ENCODE measurements at places on chromosomes 4 and X.

DNA sequence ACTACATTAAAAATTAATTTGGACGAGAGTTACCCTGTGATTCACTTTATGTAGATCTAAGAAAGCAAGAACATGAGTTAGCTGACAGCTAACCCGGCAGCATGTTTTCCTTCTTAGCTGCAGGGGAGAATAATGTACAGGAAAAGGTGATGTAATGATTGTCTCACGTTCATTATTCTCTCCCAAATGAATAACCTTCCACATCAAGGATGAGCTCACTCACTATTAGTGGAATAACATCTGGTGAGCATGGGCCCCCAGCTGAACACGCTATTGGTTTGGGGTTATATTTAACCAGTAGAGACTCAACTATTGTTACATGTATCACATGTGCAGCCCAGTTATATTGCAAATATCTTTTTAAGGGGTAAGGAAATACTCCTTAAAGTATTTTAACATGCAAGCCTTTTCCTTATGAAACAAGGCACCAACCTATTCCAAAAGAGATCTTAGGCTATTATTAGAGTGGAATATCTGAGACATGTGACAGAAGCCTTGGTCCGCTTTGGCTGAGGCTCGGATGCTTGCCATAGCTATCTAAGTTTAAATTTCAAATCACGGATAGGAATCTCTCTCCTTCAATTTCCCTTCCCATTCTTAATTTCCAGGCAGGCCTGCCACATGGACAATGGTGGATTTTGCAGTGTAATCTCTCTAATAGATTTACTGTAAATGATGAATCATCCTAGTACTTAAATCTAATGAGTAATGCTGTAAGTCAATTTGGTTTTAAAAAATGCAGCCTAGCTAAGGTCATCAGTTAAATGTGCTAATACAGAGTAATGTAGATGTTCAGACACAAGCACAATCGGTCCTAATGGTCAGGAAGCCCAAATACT is 99.0 kb upstream of the OTUD4 start:
- DNase-seq = no peak

DNA sequence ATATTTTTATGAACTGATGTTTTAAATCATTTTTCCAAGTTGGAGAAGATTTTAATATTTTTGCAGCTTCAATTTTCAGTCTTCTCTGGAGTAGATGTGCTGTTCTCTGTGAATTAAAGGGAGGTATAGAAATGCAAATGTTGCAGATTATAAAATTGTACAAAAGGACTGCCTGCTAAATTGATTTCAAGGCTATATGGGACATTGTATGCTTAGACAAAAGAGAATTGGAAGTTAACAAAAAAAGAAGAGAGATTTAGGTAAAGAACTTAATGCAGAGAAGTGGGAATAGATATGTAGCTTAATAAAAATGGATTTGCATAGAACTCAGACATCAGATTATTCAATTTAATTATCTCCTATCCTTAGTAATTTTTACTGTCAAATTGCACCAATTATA is 403.3 kb downstream of the ZIC3 start:
- no peak for DNase-seq

DNA sequence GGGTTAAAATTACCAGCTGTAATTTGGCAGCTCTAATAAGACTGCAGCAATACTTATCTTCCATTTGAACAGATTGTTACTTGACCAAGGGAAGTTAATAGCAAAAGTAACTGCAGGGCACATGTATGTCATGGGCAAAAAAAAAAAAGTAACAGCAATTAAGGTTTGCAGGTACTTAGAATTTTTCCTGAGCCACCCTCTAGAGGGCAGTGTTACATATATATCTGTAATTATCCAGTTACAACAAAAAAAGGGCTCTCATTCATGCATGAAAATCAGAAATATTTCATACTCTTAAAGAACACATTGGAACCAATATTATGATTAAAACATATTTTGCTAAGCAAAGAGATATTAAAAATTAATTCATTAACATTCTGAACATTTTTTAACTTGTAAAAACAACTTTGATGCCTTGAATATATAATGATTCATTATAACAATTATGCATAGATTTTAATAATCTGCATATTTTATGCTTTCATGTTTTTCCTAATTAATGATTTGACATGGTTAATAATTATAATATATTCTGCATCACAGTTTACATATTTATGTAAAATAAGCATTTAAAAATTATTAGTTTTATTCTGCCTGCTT is 25.1 kb downstream of the XIAP start:
- no peak for DNase-seq

- no peak for DNase-seq
These were observed 47.9 kb upstream of the PACRGL start for GRCh38 chr4:20652226-20652885.

GRCh38 chrX:18970465-18970864 is 13.4 kb downstream of the PHKA2 start:
- DNase-seq = no peak

GRCh38 chr4:42643685-42644084 is 13.2 kb downstream of the ATP8A1 start:
- no peak for DNase-seq

DNA sequence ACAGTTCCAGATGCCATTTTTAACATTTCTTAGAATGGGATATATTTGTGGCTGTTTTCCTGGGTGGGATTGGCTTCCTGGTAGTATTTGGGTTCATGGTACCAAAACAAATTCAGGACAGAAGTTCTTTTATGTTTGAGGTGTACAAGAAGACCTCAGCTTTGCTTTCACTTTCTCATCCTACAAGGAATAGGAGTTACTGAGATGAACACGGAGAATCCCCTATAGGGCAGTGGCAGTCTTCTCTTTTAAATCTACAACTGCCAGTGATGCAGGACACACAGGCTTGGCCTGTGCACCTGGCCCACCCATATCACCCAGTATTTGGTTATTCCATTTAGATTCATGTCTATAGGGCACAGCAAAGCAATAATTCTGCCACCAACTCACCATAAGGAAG is 35.2 kb downstream of the SLC10A7 start:
- no peak for DNase-seq

DNA sequence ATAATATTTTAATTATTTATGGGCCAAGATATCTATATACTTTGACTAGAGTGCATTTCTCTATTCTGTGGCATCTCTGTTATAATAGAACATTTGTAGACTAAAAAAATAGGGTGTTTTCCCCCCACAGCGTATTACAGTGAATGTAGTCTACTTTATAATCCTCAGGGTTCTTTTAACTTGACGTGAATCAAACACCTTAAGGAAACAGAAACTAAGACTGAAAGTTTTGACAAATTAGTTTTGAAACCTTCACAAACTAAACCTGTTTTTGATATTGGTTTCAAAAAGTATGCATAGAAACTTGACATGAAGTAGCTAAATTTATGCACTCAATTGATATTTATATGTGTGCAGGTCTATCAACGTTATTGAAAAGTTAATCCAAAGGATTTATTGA is 1963.1 kb upstream of the TENM3 start:
- DNase-seq = no peak

GRCh38 chrX:22060415-22061280 is 28.5 kb downstream of the PHEX start:
- DNase-seq = no peak

DNA sequence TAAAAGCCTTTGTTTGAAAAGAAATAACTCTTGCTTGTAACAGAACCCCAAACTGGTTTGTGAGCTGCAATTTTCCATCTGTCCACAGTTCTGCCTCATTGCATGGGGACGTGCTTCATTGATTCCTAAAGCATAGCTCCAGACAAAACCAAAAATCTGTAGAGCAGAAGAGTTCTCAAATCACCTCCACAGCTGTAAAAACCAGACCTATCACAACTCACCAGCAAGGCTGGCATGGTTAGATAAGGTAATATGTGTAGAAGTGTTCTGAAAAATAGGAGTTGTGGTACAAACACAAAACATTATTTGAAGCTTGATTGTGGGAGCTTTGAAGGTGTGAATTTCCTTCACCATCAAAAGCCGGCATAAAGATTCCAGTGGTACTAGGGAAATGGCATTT is 12.5 kb upstream of the RAB28 start:
- DNase-seq = no peak
